B cell (primary cell): ENCODE measurements at places on chromosomes 12 and 14.

- DNase-seq = no peak
Observed at GRCh38 chr12:51669271-51669670, 78.2 kb downstream of the SCN8A start.

DNA sequence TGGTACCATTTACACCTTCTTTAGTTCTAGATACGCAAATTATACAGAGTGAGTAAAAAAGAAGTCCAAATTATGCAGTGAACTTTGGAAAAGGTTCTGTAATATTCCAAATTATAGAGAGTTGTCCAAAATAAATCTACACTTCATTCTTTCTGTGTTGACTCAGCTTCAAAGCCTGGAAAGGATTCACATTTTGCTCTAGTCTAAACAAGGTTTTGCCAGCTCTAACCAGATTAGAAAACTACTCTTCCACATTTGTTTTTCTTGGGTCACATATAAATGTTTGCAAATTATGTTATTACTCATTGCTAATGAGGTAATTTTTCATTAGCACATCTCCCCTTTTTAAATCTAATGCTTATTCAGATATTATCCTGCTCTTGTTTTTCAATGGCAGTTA is 1562.4 kb upstream of the SEL1L start:
- DNase-seq = no peak

DNA sequence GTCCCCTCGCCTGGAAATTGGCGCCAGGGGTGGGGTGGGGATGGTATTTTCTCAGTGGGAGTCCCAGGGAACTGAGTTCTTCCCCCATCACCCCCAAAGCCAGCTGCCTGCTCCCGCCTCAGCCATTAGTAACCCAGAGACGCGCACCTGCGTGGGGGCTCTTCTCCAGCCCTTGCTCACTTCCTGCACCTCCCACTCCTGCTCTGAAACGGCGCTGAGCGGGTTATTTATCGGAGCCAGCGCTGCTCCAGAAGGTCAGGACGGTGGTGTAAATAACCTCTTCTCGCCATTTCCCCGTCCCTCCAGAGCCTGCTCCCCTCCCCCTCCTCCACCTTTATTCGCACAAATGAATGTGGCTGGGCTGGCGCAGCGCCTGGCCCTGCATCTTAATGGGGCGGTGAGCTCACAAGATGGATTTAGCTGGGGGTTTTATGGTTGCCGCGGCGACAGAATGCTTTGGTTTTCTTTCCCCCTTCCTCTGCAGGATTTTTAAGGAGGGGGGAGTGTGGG is 12.2 kb downstream of the GPR84 start:
- no peak for DNase-seq

- DNase-seq = no peak
Observed at GRCh38 chr14:74519316-74520074, 25.9 kb downstream of the ISCA2 start.

- DNase-seq = no peak
Observed at GRCh38 chr14:94685681-94686485, 73.7 kb downstream of the SERPINA3 start.
